Epithelial cell of umbilical artery (primary cell): ENCODE measurements at places on chromosomes 1 and 21. TPM values are rescaled to one million over a fixed set of nuclear protein-coding genes. Genes with fewer than 3 reads are reported as not detected.

The NUP210L gene
- under 0.01 TPM in 1 of 2 replicates, not detected in the other for total RNA-seq

The RASAL2 gene
- total RNA-seq = 11.7 and 14.3 TPM in 2 replicates

The MATN1 gene
- under 0.01 TPM in 1 of 2 replicates, not detected in the other for total RNA-seq

The CFHR3 gene
- total RNA-seq = not detected in 2 replicates

The PROK1 gene
- not detected in 2 replicates for total RNA-seq

The MEAF6 gene
- 57.5 and 72.0 TPM in 2 replicates for total RNA-seq

The MEX3A gene
- 4.7 and 5.8 TPM in 2 replicates for total RNA-seq

The LCE3D gene
- not detected in 2 replicates for total RNA-seq

The CSRP1 gene
- total RNA-seq = 688 and 952 TPM in 2 replicates

The CR1 gene
- total RNA-seq = not detected in 2 replicates

The KCNK2 gene
- total RNA-seq = 0.15 TPM in 1 of 2 replicates, not detected in the other

The KNCN gene
- not detected in 2 replicates for total RNA-seq

The FCRL4 gene
- not detected in 2 replicates for total RNA-seq

The CADM3 gene
- total RNA-seq = 12.3 and 15.8 TPM in 2 replicates

The OR2L13 gene
- not detected in 2 replicates for total RNA-seq

The PDC gene
- not detected in 2 replicates for total RNA-seq

The CLIC6 gene
- total RNA-seq = not detected in 2 replicates

The KDF1 gene
- not detected in 2 replicates for total RNA-seq

The ZSWIM5 gene
- 0.30 and 0.32 TPM in 2 replicates for total RNA-seq

The CELA2A gene
- not detected in 2 replicates for total RNA-seq

The SYTL1 gene
- total RNA-seq = under 0.01 TPM in 1 of 2 replicates, not detected in the other

The DCDC2B gene
- total RNA-seq = not detected in 2 replicates

The PTGFRN gene
- total RNA-seq = 47.0 and 71.8 TPM in 2 replicates

The UBL4B gene
- total RNA-seq = not detected in 2 replicates

The PAQR7 gene
- total RNA-seq = 2.6 and 5.8 TPM in 2 replicates

The DNAJC28 gene
- 1.3 and 2.6 TPM in 2 replicates for total RNA-seq

The SLC45A1 gene
- 0.65 and 0.76 TPM in 2 replicates for total RNA-seq

The KCNT2 gene
- under 0.01 and 0.91 TPM in 2 replicates for total RNA-seq

The DENND2C gene
- total RNA-seq = 0.15 and 0.65 TPM in 2 replicates

The GJA8 gene
- total RNA-seq = not detected in 2 replicates

The PFKL gene
- total RNA-seq = 182 and 235 TPM in 2 replicates

The INAVA gene
- total RNA-seq = not detected in 2 replicates

The NUDT4B gene
- 20.1 and 51.6 TPM in 2 replicates for total RNA-seq

The ENAH gene
- total RNA-seq = 25.0 and 51.1 TPM in 2 replicates

The KRTCAP2 gene
- 61.1 and 119 TPM in 2 replicates for total RNA-seq

The HCRTR1 gene
- total RNA-seq = under 0.01 and 1.1 TPM in 2 replicates

The HAO2 gene
- not detected in 2 replicates for total RNA-seq

The SEMA4A gene
- total RNA-seq = 0.65 and 1.8 TPM in 2 replicates

The RXRG gene
- total RNA-seq = not detected in 2 replicates

The NPPB gene
- total RNA-seq = not detected in 2 replicates

The PLCH2 gene
- total RNA-seq = not detected in 2 replicates

The NBL1 gene
- 21.3 and 34.1 TPM in 2 replicates for total RNA-seq

The GCLM gene
- 15.9 and 29.3 TPM in 2 replicates for total RNA-seq

The CMPK1 gene
- total RNA-seq = 108 and 119 TPM in 2 replicates

The GNG12 gene
- 143 and 203 TPM in 2 replicates for total RNA-seq
